ENCODE measurements at places on chromosomes 3 and 15.

DNA sequence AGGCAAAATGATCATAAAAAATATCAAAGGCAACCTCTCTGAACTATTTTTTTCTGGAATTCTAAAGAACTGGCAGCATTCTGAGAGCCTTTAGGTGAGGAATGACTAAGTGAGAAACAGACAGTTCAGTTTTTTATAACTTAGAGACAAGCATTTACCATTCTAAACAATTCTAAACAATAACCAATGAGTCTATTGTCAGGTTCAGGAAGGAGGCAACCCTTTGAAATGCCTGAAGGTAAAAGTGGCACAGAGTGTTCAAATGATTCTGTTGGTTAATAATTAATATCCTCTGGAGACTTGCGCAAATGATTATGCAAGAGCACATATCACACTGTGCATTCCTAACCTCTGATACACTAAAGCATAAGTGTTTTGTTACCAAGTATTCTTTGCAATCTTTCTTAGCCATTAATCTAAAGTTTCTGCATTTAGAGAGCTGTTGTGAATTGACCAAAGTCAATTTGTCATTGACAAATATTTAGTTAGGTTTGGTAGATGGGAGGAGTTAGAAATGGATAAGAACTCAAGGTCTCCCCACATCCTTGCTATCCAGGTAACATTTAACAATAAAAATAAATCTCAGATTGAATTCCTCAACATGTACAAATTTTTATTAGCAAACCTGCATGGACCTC is 9.2 kb upstream of the TGFBR2 start:
- peak; percentile 63 for DNase-seq

GRCh38 chr3:30004481-30004880 is 601.9 kb upstream of the TGFBR2 start:
- DNase-seq, result no peak

DNA sequence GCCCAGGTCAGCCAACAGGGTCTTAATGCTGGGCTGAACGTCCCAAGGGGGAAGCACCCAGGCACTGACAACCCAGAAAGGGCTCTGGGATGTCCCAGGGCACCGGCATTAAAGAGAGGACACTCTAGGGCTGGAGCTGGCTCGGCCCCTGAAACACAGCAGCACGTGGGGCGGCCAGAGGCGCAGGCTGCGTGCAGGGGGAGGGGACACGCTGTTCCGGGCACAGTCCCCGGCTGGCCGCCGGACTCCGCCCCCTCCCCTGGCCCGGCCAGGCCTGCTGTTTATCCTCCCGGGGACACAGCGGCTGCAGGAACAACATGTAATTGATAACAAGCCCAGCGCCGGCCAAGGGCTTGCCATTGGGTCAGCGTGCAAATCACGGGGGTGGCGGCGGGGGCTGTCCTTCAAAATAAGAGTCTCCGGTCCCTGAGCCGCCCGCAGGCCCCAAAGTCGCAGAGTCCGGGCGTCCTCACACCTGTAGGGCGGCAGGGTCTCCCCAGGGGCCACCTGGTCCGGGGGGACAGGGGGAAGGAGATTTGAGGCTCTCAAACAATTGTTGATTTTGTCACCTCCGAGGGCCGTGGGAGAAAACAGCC is 1.3 kb downstream of the KLF15 start:
- no peak for DNase-seq

- DNase-seq, result no peak
Observed at GRCh38 chr3:37324131-37324530, 149.7 kb upstream of the LRRFIP2 start.

DNA sequence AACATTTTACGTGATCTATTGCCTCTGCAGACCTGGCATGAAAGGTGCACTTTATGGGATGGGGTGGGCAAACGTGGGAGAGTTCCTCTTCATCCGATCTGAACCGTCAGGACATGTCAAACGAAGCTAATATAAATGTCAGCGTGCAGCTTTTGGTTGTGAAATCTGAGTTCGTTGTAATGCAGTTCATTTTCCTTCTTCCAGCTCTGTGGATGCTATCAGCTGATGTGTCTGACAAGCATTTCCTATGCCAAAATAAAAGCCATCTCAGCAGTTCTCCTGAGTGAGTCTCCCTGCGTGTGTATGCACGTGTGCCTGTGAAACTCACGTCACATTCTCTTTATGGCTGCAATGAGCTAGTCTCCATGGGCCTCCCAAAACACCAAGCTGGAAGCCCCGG is 512.3 kb downstream of the MCTP2 start:
- DNase-seq, result no peak

DNA sequence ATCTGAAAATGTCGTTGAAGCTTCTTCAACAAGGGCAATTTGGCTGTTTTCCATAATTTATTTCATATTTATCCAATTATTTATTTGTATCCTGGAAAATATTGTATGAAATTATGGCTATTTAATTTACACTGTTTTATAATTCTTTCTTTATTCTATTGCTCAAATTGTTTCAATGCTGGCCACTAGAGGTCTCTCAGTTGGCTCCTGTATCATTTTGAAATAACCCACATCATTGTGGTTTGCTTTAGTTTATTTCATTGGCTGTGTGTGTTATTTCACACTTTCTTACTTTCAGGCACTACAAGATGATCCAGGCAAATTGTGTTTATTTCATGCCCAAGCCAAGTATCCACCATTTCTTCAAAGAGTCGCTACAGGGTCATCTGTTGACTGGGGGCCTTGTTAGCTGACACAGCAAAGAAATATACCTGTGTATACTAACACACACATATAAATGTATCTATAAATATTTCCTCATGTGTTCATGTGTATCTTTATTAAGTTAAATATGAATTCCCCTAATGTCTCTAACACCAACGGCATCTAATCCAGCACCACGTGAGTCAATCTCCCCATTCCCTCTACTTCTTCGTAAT is 86.2 kb downstream of the NPAP1 start:
- DNase-seq, result no peak

- DNase-seq, result no peak
Observed at GRCh38 chr3:64505419-64505818, 182.4 kb downstream of the ADAMTS9 start.

DNA sequence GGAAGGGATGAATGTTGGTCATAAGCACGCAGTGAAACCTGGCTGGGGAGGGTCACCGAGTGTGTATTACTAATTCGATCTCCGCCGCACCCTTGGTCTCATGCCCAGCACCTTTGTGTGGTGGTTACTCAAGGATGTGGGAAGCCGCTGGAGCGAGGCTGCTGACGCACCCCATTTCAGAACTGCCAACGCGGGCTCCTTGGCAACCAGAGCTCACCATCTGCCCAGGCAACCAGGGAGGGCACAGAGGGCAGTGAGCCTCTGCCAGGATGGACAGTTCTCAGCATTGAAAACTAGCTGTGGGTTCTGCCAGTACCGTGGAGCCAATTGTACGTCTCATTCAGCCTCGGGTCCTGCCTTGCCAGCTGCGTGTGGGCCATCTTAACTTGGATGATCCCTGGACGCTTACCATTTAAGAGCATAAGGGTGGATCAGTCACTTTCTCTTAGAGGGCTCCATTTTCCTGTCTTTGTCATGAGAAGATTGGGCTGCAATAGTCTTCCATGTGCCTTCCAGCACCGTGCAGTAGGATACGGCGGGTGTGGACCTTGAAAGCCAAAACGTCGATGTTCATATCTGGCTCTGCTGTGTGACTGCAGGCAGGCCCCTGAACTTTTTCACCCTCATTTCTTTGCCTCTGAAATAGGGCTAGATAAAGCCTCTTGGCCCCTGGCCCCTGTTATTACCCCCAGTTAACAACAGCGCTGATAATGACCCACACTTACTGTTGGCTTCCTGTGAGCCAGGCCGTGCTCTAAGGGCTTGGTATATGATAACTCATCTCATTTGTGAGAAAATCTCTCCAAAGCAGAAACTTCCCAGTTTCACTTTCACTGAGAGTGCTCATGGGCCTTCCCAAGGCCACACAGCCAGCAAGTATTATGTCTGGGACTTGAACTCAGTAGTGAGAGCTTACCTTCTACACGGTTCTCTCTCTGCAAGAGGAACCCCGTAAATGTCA is 238.8 kb downstream of the OPA1 start:
- no peak for DNase-seq

GRCh38 chr15:69719527-69720240 is 267.1 kb downstream of the RPLP1 start:
- no peak for DNase-seq

DNA sequence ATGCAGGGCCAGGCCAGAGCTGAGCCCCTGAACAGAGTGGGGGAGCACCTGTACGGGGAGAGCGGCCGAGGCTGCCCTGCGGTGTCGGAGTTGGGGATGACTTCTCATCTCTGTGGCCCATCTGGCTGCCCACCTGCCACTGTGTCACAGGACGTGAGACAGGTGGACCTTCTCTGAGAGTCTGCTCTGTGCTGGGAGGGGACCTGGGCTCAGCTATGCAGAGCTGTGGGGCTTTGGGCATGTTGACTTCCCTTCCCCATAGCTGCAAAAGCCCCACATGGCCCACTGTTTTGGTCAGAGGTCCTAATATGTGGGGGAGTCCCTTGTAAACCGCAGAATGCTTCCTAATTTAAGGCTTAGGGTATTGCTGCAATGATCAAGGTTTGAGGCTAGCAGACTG is 68.0 kb upstream of the TRPM1 start:
- no peak for DNase-seq

DNA sequence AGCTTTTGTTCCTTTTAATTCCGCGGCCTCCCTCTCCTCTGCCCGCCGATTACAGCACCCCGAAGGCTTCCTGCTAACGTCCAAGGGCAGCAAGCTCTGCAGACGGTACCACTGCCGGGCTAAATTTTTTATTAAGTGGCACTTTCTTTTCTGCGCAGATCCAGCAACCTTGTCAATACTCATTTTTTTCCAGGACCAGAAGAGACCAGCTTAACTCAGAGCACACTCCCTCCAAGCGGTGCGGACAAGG is 542 bp upstream of the MEIS2 start:
- no peak for DNase-seq

DNA sequence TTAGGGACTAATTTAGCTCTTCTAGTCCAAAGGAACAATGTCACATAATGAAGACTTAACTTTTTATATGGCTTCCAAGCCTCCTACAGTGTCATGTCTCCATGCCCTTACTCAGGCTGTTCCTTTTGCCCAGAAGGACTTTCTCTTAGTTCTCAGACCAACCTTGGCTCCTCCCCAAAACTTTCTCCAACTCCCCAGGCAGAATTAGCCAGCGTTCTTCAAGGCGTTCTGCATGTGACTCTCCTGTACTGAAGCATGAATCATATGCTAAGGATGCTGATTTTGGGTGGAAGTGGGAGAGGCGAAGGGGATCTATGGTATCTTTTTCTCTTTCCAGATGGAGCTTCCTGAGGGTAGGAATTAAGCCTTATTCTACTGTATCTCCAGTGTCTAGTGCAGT is 335.1 kb upstream of the ICE2 start:
- DNase-seq, result no peak

- no peak for DNase-seq
Observed at GRCh38 chr3:47227678-47228077, 54.9 kb downstream of the KIF9 start.

- DNase-seq, result no peak
Observed at GRCh38 chr3:141389703-141390102, 21.4 kb downstream of the ZBTB38 start.

DNA sequence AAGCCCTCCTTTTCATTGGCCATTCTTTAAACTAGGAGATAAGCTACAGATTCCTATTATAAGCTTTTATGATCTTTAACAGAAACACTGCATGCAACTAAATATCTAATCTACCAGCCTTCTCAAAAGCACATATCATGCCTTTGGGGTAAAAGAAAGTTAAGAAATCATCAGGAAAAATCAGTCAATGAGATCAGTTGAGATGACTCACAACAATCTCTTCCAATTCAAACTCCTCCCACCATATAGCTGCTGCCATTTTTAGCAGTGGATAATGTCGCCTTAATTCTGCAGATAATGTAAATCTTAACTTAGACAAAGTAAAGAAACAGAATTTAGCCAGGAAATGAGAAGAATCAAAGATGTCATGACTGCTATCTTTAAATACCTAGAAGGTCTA is 135.2 kb upstream of the BCL6 start:
- no peak for DNase-seq

DNA sequence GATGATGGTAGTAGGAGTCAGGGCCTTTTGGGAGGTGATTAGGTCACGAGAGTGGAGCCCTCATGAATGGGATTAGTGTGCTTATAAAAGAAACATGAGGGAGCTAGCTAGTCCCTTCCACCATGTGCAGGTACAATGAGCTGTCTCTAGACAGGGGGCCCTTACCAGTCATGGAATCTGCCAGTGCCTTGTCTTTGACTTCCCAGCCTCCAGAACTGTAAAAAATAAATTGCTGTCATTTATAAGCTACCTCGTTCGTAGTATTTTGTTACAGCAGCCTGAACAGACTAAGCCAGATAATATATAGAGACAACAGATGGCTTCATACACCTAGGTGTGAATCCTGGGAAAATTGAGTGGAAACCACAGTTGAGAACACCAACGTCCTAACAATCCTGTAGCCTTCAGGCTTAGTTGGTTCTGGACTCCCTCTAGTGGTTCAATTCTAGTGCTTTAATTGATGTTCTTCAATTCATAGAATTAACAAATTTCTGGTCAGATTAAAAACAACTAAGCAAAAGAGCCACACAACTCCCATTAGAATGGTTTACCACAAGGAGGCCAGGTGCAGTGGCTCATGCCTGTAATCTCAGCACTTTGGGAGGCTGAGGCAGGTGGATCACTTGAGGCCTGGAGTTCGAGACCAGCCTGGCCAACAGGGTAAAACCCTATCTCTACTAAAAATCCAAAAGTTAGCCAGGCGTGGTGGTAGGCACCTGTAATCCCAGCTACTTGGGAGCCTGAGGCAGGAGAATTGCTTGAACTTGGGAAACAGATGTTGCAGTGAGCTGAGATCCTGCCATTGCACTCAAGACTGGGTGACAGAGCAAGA is 21.3 kb upstream of the GATM start:
- DNase-seq, result no peak

- DNase-seq, result no peak
Observed at GRCh38 chr3:182092662-182093262, 381.0 kb downstream of the SOX2 start.

DNA sequence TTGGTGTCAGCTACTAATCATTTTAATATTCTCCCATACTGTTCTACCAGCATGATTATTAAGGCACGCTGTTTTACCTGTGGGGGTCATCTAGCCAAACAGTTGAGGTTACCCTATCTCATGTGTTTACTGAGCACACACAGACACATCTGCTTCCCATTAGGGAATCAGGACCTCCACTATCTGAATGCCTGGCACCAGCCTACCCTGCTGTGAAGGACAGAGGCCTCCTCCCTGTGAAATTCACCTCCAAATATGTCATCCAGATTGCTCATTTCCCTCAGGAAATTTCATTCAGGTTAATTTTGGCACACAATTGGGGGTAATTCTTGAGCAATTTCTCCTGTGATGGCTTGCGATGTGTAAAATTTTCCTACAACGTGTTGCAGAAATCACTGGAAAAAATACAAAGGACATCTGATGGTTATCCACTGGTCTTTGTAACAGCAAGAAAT is 155.6 kb upstream of the NR2E3 start:
- DNase-seq, result peak; percentile 32

DNA sequence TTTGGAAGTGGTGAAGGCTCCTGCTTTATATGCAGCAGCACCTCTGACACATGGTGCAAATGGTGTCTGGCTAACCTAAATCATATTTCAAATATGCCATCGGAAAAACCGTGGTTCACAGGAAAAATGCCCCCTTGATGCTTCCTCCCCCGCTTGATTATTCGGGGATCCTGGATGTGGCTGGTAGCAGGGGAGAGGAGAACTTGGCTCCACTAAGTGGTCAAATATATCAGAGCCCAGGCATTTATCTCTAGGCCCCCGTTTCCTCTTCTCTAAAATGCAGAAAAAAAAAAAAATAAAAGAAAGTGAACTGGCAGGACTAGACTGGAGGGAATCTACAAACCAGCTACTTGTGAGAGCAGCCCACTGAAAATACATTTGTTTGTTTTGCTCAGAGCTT is 18.2 kb upstream of the ATP2B2 start:
- no peak for DNase-seq

- DNase-seq, result no peak
Observed at GRCh38 chr3:124824286-124824915, 62.8 kb downstream of the ITGB5 start.
